AG04450 (cell line): ENCODE measurements at places on chromosomes 2 and 18.
A peak's percentile ranks its signal among the peaks of the same experiment; 100 is the strongest.

GRCh38 chr18:45339810-45340550 lies 275.3 kb upstream of the SLC14A2 start:
- no peak for DNase-seq

- DNase-seq = no peak
These were observed 15.9 kb upstream of the CRIM1 start for GRCh38 chr2:36339607-36340218.

DNA sequence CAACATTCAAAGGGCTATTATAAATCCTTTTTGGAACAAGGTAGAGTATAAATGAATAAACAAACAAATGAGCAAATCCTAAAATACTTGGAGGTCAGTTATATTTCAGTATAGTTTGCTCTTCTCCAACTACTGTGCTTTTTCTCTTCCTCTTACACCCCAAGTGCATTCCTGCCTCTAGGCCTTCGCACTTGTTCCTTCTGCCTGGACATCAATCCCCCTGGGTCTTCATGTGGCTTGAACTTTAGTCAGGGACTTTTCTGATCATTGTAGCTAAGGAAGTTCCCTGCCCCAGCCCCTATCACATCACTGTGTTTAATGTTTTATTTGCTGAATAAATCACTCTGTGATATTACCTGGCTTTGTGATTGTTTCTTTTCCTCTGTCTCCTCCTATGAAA lies 418.2 kb upstream of the HNRNPA3 start:
- no peak for DNase-seq

- DNase-seq = no peak
These were observed 180.9 kb downstream of the PDE1A start for GRCh38 chr2:182245963-182246362.

DNA sequence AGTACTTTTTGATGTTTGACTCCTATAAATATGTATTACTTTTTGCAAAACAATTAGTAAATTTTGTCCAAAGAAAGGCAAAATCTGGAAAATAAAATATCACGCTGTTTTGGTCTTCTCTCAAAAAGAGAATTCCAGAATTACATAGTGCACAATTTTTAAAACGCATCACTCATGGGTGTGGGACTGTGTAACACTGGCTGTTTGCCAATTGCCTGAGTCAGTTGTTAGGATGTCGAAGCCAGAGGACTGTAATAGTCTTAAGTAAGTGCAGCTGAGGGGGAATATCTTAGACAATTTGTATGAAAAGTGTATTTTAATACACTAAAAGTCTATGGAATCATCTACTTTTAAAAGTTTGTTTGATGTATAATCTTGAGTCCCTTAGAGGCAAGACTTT lies 24.1 kb upstream of the EPHA4 start:
- no peak for DNase-seq

GRCh38 chr2:1606046-1606400 lies 138.3 kb downstream of the PXDN start:
- DNase-seq = no peak

DNA sequence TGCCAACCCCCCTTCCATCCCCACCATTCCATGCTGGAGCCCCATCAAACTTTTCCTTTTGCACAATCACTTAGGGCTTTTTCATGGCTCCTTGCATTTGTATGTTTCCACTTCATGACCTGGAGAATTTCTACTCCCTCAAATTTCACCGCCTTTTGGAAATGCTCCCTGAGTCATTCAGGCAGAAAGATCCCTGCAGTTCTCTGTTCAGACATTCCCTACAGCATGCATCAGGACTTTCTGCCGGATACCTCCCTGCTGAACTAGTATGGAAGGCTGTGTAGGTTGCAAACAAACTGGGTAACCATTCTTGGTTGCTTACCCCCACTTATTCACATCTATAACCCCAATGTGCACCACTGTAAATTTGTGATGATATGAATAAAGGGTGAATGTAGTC lies 389.6 kb upstream of the CELF4 start:
- DNase-seq = no peak

DNA sequence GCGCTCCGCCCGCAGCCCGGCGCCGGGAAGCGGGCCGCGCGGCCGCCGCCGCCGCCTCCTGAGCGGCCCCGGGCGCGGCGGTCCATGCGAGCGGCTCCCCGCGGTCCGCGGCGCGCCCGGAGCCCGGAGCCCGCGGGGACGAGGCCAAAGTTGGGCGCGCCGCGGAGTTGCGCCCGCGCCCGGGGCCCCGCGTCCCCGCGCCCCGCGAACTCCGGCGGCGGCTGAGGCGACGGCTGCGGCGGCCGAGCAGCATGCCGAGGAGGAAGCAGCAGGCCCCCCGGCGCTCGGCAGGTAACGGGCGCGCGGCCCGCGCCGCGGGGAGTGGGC lies 992 bp downstream of the TSHZ1 start:
- DNase-seq = no peak

- no peak for DNase-seq
These were observed 94.9 kb downstream of the DSEL start for GRCh38 chr18:67421651-67422050.

DNA sequence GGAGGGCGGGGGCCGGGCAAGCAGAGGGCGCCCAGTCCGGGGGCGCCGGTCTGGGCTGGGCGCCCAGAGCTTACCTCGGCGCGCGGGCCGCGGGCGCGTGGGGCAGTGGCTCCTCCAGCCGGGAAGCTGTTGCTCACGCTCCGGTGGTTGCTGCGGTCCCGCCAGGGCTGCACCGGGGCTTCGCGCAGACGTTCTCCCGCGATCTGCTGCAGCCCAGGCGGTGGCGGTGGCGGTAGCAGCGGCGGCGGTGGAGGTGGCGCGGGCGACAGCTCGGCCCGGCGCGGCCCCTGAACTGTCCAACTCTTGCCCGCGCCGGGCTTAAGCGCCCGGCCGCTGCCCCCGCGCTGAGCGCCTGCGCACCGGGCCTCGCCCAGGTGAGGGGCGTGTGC lies 391 bp downstream of the ZNF385B start:
- DNase-seq = no peak

DNA sequence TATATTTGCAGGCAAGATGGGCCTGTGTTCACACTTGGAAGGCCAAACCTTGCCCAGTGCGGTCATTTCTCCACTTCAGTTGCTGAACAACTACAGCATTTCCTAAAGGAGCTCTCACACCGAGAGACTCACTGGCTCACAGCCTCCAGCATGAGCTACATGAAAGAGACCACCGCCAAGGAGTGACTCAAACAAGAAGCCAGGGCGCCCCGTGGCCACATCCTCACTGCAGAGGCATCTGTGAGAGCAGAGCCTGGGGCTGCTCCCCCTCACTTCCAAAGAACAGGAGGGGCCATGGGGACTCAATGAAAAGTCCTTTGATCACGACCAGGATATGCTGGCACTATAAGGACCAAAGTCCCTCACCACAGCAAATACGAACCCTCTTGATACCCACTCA lies 50.0 kb downstream of the TMEM163 start:
- DNase-seq = no peak

DNA sequence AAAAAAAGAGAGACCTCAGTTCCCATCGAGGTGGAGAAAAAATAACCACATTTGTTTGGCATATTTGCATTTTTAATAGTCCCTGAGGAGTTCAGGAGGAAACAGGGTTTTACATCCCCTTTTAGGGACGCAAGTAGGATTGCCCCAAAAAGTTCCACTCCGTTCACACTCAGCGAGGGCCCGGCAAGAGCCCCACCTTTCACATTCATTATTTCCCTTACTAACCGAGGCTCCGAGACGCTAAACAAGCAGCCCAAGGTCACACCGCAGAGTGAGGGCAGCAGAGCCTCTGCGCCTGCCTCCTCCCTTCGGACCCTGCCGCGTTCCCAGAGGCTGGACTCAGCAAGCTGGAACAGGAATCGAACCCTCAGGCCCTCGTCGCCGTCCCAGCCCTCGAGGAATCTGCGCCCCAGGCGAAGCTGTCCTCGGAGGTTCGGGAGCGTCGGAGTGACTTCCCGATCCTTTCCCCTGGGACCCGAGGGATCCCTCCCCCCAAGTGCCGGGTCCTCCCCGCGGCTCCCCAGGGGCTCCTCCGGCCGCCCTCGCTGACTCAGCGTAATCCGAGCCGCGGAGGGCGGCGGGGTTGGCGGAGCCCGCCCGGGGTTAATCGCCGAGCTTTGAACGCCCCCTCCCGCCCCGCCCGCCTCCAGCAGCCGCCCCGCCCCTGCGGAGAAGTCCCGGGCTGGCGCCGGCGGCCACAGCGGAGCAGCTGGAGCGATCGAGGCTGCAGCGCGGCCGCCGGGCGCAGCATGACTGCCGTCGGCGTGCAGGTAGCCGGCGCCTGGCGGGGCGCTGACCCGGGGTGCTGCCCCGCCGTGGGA lies at the start of gene TMEM37:
Gene TMEM37, plus strand, starts transcription at position 700 of the 821 bp plus-strand sequence. Its CDS starts 50 bp downstream, at position 750.
- DNase-seq = no peak

DNA sequence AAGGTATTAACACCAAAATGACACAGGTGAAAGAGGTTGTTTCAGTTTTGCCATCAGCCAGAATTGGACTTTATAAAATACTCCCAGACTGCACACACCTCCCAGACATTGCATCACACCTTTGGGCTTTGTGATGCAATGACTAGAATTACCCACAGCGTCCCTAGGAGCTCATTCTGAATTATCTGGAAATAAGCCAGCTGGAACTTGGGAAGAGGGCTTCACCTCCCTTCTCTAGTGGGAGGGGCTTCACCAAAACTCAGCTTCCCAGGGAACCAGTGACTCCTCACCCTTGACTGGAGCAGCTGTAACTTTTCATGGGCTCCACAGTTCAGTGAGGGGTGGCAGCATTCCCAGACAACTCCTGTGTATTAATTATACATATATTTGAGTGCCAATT lies 83.1 kb upstream of the BZW1 start:
- DNase-seq = peak; percentile 8

DNA sequence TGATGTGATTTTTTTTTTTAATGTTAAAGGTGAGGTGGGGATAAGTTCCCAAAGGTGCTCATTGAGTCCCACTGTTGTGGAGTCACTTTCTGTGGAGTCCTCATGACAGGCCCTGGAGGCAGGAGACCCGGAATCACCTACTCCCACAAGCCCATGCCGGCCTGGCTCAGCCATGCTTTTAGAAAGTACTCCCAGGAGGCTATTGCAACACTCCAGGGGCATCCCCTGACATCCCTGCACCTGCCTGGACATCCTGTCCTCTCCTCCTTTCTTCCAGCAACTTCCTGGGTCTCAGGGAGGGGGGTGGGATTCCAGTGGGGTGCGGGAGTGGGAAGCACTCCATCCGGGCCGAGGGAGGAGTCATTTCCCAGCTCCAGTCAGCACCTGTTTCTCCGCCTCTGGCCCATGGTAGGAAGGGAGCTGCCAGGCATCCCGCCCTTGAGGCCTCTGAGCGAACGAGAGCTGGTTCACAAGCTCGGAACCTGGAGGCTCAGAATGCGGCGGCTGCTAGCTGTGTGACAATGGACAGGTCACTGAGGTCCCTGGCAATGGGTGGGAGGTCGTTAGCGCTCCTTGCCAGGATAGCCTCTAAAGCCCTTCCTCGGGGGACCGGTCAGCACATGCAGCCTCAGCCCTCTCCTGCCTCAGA lies 163.9 kb upstream of the ID2 start:
- DNase-seq = no peak

- no peak for DNase-seq
These were observed 490.6 kb downstream of the THSD7B start for GRCh38 chr2:137255990-137256389.

GRCh38 chr2:19742872-19743271 lies 158.9 kb downstream of the TTC32 start:
- DNase-seq = no peak

DNA sequence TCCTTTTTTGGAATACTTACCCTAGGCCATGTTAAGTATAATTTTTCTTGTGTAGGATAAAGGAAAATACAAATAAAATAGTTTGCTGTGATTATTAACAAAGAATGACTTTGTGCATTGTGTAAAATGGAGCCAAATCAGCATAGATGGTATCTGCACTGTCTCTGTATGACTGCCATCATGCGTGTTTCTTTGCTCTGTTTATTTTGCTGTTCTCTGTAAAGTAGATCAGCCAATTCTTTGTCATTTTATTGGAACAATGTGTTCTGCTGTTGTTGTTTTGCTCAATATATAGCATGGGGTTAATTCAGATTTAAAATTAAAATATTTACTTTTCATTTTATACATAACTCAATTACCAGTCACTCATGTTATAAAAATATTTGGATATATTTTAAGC lies 181.3 kb upstream of the UBE2E3 start:
- no peak for DNase-seq

- no peak for DNase-seq
These were observed 60.0 kb downstream of the LRP2 start for GRCh38 chr2:169302364-169302763.

GRCh38 chr2:234593636-234594035 lies 96.8 kb upstream of the ARL4C start:
- no peak for DNase-seq

GRCh38 chr2:128469203-128469602 lies 150.5 kb upstream of the HS6ST1 start:
- no peak for DNase-seq

- no peak for DNase-seq
These were observed 164.8 kb downstream of the CELF4 start for GRCh38 chr18:37400802-37401201.

DNA sequence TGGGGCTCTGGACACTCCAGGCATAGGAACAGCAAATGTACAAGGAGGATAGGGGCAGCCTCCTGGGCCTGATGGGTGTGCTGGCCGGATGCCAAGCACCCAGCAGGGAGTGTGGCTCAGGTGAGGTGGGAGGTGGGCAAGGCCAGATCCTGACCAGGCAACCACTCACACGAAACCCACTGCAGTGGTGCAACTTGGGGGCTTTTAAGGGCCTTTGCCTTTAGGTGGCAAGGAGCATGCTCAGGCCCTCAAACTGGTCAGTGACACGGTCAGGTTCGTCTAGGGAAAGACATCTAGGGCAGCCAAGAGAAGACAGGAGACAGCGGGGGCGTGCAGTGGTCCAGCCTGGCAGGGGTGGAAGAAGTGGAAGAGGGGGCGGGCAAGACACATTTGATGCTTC lies 18.4 kb upstream of the TEX51 start:
- no peak for DNase-seq

DNA sequence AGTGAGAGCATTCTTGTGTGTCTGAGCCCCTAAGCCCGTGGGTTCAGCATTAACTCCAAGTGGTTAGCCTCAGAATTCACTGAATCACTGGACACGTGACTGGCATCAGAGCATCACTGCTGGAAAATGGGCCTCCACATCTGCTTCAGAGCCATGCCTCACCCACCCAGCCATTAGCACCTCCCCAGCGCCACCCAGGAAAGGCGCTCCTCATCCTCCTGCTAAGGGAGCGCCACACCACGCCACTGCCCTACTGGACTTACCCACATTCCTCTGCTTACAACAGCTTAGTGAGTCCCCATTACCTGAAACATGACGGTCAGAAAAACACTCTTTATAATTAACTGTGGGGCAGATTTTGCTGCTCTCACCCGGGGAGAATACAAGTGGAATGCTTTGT lies 442.6 kb upstream of the MYT1L start:
- DNase-seq = no peak

GRCh38 chr2:42792583-42793333 lies at the start of gene HAAO:
TSS of gene HAAO (minus strand) at chr2:42792583. CDS start at chr2:42792536, 47 bp downstream.
- no peak for DNase-seq

- DNase-seq = peak; percentile 47
These were observed 1.3 kb downstream of the LAPTM4A start for GRCh38 chr2:20050104-20050645.

GRCh38 chr18:5582849-5583681 lies 39.3 kb upstream of the EPB41L3 start:
- DNase-seq = no peak

GRCh38 chr18:58069721-58070292 lies 25.8 kb downstream of the NEDD4L start:
- no peak for DNase-seq

GRCh38 chr2:99863236-99863902 lies 279.0 kb downstream of the AFF3 start:
- no peak for DNase-seq
